HepG2 (cell line): ENCODE measurements at places on chromosomes 16 and 17.
A peak's percentile ranks its signal among the peaks of the same experiment; 100 is the strongest.

- DNase-seq, result peak; percentile 70
These were observed 890 bp downstream of the TOB1 start for GRCh38 chr17:50865060-50865867.

DNA sequence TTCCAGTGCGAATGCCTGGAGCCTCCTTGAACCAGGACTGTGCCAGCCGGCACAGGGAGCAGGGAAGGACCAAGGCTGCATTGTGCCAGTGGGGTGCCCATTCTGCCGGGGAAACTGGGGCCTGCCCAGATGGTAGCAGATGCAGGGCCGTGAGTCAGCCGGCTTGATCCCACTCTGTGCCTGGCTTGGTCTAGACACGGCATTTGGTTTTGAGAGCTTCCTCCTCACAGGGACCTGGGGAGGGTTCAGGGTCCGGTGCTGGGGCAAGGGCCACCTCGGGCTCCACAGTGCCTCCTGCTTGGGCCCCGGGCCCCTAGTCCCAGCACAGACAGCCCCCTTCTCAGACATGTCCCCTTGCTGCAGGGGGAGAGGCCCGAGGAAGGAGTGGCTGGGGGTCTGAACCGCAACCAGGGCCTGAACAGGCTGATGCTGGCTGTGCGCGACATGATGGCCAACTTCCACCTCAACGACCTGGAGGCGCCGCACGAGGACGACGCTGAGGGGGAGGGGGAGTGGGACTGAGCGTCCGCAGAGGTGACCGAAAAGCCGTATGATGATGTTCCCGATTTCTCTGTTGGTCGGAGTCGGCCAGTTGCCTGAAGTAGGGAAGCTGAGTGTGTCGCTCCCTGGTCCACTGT, 7.8 kb upstream of the MC1R start:
- no peak for DNase-seq

- peak; percentile 83 for DNase-seq
These were observed 1.2 kb downstream of the GRB2 start for GRCh38 chr17:75404223-75404730.

DNA sequence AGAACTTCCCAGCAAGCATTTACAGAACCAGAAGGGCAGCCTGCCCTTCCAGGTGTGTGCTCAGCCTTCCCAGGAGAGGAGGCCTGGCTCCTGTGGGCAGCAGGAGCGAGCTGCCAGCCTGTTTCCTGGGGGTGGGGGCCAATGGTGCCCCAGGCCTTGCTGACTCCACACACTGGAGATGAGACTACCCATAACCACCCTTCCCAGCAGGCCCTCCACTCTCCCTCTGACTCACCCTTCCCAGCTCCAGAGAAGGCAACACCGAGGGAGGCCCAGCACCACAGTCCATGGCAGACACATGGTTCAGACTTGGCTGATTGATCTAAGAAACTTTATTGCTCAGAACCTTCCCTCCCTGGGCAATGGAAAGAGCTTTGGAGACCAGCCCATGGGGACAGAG, 1.8 kb upstream of the PRSS53 start:
- DNase-seq, result no peak

- DNase-seq, result no peak
These were observed 60.2 kb upstream of the ADORA2B start for GRCh38 chr17:15884731-15885130.

GRCh38 chr17:17959520-17960361, 12.5 kb downstream of the TOM1L2 start:
- DNase-seq, result no peak

- no peak for DNase-seq
These were observed 14.2 kb upstream of the CCNF start for GRCh38 chr16:2415085-2415484.

GRCh38 chr16:25713785-25714570, 22.2 kb downstream of the HS3ST4 start:
- DNase-seq, result no peak

- no peak for DNase-seq
These were observed 21.6 kb upstream of the ZNF750 start for GRCh38 chr17:82861393-82861775.

DNA sequence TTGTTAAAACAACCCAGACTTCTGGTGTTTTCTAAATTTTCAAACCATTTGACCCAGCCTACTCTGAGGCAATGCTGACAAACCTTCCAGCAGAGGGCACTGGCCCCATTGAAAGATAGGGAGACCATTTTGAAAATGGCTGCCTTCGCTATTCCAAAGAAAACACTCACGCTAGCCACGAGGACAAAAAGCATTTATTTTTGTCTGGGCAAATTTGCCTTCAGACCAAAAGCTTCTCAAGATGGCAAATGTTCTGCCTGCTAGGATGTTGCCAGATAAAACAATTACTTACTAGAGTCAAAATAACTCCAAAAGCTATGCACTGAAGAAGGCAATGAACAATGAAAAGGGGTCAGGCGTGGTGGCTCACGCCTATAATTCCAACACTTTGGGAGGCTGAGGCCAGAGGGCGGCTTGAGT, 296.7 kb upstream of the IRX5 start:
- peak; percentile 14 for DNase-seq

DNA sequence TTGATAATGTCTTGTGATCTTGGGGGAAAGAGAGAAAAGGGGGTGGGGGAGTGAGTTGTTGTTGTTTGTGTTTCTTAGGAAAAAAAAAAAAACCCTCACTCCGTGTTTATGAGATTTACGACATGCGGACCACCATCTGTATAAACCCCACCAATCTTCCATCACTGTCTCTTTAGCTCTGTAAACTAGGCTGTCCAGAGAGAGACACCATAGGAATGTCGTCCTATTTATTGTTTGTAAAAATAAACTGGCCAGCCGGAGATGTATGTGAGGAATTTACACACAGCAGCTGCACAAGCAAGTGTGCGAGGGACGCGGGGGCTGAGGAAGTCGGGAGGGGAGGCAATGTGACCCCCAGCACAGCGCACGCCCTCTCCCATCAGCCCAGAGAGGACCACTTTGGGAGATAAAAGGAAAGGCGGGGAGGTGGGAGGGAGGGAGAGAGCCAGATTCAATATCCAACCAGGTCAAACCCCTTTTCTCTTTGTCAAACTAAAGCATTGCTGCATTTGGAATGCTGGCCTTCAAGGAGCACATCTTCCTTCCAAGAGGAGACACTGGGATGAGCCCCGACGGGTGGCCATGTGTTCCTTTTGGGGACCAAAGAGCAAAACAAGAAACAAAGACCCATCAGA, 136.2 kb upstream of the SALL1 start:
- DNase-seq, result no peak

DNA sequence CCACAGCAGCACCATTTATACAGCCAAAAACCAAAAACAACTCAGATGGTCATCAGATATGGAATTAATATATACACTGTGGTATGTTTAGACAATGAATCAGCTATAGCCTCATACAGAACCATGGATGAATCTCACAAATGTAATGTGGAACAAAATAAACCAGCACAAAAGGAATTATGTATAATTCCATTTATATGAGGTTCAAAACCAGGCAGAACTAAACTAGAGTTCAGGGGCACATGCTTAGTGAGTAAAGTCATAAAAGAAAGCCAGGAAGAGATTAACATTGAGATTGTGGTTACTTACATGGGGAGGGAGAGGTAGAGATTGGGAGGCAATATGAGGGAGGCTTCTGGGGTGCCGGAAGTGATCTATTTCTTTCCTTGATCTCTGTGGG, 231.1 kb downstream of the COPRS start:
- DNase-seq, result no peak

DNA sequence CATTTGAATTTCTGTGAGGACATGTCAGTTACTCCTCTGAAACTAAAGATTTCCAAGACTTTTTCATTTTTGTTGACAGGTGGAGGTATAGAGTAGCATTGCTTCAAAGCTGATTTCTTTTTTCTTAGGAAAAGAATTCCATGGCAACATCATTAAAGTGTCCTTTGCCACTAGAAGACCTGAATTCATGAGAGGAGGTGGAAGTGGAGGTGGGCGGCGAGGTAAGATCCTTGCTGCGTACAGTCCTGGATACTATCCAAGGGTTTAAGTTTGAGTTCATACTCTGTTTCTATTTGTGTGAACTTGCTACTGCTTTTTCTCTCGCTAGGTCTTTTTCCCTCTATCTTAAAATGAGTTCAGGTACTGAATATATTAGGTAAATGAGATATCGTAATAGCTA, 26.5 kb downstream of the HEATR9 start:
- no peak for DNase-seq

DNA sequence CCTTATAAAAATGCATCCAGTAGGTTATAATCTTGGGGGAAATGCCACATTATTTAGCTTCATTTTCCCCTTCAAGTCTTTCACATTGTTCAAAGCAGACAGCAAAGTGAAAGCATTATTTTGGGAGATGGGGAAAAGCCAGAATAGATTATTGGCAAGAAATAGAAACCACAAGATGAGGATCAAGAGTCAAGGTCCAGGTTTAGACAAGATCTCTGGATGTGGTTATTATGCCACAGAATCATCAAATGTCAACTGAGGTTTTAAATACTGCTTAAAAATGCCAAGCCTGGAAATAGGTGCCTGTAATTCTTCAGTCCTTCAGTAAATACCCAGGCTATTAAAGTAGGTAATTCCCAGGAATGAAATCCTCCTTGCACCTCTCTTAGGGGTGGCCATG, 65.1 kb upstream of the ALOX12 start:
- DNase-seq, result no peak

DNA sequence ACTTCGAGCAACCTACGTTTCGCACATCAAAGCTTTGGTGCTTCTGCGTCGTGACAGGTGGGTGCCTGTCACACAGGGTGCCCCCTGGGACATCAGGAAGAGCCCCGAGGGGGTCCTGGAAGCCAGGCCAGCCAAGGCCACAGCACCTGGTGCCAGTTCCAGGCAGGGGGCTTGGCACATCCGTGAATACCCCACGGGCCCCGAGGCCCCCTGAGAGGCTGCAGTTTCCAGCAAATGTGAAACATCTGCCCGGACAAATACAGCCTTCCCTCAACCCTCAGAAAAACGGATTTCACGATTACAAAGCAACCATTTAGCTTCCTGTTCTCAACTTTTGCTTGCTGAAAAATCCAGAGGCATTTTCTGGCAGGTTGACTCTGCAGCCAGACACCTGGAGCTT, 109.3 kb upstream of the METRNL start:
- DNase-seq, result no peak

DNA sequence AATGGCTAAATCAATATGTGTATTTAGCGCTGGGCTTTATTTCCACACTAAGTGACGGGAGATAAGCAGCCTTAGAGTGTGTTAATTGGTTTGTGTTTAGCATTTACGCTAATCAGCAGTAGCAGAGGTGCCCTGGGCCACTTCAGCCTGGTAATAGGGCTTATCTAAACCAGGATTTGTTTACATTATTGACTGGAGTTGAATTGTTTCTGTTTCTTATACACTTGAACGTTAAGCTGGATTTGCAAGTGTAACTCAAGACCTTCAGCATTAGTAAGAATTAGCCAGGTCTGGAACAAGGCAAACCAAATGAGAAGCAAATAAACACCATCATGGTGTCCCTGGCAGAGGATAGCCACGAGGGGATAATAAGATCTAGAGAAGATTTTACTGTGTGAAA, 313.6 kb downstream of the HS3ST4 start:
- DNase-seq, result no peak
